ENCODE measurements at places on chromosomes 1 and 21. TPM values are rescaled to one million over a fixed set of nuclear protein-coding genes. Genes with fewer than 3 reads are reported as not detected.

The FAM110D gene
- total RNA-seq, result 0.68 TPM

DNA sequence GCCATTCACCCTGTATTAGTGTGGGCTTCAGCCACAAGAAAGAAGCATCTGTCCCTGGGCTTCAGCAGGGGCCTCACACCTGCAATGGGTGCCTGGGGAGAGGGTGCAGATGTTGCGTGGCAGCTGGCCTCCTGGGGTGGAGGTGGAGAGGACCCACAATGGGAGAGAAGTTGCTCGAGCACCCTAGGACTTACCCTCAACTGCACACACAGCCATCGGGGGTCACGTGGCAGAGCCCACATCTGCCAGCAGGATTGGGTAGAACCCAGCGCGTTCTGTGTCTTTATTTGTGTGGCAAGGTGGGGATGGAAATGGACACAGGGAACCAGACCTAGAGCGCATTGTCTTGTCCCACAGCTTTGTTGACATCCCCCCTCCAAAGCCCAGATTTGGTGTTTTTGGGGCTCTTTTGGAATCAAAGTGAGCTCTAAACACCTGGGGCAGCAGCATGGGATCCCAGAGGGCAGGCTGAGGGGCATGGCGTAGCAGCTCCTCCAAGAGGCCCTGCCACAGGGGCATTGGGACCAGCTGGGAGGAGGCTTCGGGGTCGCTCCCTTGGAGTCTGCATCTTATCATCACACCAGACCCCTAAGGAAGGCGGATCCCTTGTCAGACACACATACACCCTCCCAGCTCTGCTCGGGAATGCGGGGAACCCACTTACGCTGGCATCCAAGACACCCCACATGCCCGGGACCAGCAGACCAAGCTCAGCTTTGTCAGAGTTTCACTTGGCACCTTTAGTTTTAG lies 5.1 kb downstream of the ABCG1 start:
- ATAC-seq, result no peak

The GPR25 gene
- total RNA-seq, result 0.32 TPM

DNA sequence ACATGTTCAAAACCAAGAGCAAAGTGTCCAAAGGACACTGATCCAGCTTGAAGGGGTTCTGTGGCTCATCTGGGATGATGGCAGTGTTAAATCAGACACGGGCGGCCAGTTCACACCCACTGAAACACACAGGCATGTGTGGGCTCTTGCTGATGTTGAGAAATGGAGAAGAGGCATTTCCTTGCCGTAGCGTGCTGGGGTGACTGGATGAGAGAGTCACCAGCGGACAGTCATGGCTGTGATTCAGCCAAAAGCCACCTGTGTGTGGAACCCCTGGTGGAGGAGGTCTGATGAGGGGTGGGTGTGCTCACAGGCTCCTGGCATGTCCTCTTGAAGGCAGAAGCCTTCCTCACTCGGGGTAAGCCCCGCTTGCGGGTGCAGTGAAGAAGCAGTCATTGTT lies 7.2 kb downstream of the C1orf35 start:
- no peak for ATAC-seq

DNA sequence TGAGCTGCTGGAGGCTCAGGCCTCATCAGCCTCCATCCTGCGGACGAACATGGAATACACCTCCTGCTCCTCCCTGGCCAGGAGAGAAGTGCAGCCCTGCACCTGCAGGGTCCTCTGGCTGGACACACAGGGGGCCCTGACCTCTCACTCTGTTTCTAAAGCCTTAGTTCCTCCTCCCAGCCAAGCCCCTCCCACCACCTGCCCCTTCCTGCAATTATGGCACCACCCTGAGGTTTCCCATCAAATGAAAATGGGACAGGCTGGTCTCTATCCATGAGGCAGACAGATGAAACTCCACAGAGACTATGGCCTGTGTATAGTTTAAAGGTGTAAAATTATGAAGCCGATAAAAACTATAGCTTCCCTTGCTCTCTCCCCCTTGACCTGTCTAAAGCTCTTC lies 42.6 kb downstream of the CACNA1S start:
- ATAC-seq, result no peak

The EXO1 gene
- 5.1 TPM for total RNA-seq

GRCh38 chr1:85342207-85342606 lies 65.8 kb upstream of the BCL10 start:
- ATAC-seq, result no peak

The NUDT4B gene
- total RNA-seq, result not detected

The PHLDA3 gene
- total RNA-seq, result 78.6 TPM

The SLC2A5 gene
- 5.9 TPM for total RNA-seq

The TDRD5 gene
- not detected for total RNA-seq

DNA sequence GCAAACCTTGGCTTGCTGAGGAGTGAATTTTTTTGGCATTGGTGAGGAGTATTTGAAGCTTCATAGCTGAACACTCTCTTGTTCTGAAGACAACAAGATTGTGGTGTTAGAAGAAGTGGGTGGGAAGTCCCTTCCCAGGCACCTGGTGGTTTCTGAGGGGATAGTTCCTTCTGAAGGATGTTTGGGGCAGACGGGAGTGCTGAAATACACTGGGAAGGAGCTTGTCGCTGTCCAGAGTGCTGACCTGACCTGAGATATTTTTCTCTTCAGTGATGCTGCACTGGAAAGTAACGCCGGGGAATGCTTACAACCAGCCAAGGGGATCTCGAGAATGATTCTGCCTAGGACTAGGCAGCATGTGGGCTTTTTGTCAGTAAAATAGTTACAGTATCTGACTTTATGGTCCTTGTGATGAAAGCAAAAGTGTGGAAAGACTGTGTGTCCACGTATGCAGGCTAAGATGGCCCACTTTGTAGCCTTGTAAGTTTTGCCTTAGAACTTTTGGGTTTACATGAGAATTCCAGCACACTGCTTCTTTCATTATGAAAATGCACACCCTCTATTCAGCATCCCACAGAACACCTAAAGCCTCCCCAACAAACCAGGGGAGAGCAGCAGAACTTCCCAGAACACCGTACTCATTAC lies 33.1 kb upstream of the NFASC start:
- ATAC-seq, result peak; percentile 12

The TNFRSF18 gene
- total RNA-seq, result 16.3 TPM

GRCh38 chr21:17495680-17496079 lies 17.2 kb upstream of the CXADR start:
- no peak for ATAC-seq

The EFNA3 gene
- 20.6 TPM for total RNA-seq

DNA sequence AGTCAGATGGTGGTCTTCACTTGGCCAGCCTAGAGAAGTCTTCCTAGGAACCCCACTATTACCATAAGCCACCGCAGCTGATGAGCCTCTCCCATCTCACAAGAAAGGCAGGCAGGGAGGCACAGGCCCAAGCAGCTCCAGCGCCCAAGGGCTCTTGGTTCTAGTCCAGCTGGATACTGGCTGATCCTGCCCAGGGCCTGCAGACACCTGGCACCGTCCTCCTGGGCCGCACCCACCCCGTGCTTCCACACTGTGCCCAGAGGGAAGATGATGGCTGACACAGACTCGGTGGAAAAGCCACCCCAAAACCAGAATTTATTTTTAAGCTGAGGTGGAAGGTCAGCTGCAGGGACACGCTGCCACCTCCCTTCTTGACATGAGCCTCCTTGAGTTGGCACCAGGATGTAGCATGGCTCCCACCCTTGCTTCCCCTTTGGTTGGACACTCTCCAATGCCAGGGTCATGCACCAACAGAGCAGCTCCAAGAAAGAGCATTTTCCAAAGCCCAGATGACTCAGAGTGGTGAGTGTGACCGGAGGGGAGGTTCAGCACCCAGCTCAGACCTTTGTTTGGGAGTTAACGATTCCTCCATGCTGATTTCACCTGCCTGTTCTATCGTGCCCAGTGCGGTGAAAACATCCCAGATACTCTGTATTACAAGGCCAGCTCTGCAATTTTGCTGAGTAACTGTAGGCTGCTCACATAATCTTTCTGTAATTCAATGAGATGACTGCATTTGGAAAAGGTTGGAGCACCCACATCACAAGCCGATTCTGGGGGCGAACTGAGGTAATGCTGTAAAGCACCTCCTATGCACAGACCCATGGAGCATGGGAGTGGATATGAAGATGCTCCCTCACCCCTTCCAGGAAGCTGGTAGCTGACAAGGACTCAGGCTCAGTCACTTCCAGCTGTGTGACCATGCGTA lies 63.1 kb upstream of the SLC2A1 start:
- ATAC-seq, result peak; percentile 94

GRCh38 chr1:164759144-164759920 lies 200.3 kb downstream of the PBX1 start:
- ATAC-seq, result no peak

The PPFIA4 gene
- total RNA-seq, result 1.0 TPM

- no peak for ATAC-seq
Observed at GRCh38 chr1:44146536-44147361, 5.3 kb upstream of the KLF18 start.

DNA sequence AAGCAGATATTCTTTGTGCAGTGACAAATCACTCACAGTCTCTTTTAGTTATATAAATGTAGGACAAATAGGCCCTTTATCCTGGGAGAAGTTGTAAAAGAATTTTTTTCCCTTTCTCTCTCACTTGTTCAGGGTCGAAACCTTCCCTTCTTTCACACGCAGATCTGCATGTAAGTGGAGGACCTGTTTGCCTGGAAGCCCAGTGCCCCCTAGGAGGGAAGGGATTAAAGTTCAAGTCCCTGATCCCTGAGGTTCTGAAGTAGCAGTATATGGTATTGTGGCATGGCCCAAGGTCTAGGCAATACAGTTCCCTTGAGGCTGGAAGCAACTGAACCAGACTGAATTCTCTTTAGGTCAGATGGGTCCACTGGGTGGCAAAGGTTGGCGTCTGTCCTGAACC lies 48.6 kb upstream of the PTGFRN start:
- ATAC-seq, result peak; percentile 15

The H6PD gene
- 20.4 TPM for total RNA-seq

- peak; percentile 45 for ATAC-seq
Observed at GRCh38 chr1:211468595-211468994, 23.4 kb downstream of the RD3 start.

The AMIGO1 gene
- 1.2 TPM for total RNA-seq

DNA sequence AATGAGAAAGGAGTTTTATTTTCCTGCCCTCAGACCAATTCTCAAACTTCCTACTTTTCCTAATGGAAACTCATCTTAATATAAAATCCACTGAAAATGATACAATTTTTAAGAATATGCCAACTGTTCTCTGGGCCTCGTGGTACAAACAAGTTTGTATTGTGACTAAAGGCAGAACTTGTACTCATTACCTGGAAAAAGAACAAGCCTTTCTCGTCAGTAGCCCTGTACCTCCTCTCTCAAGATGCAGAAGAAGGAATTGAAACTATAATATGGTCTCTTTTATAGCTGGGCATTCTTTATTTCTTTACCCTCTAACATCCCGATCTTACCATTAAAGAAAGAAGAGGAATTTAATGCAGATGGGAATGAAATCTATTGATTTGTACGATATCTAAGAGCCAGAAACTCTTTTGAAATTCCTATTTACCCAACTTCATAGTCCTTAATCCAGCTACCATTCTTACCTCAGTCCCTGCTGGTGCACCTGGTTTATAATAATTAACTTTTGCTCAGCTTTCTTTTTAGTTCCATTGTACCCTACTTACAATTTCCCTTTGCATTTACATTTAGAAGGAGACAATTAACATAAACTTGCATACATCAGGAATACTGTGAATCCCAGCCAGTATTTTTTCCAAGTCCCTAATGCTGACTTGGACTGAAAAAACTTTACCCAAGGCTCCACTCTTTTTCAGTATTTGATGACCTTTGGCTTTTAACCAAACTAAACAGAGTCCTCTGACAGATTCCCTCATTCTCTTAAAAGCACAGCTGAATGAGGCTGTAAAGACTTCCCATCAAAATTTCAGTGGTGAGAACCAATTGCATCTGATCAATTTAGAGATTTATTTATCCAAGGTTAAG lies 1162.4 kb downstream of the BRINP3 start:
- no peak for ATAC-seq

GRCh38 chr1:80755944-80756343 lies 1044.8 kb upstream of the ADGRL2 start:
- no peak for ATAC-seq

All from esophagus mucosa (tissue), 1 donor.